HuH-7 (cell line): ENCODE measurements at places on chromosomes 3 and 15.
A peak's percentile ranks its signal among the peaks of the same experiment; 100 is the strongest.

- DNase-seq, result no peak
Observed at GRCh38 chr3:193814166-193814892, 221.3 kb downstream of the OPA1 start.

DNA sequence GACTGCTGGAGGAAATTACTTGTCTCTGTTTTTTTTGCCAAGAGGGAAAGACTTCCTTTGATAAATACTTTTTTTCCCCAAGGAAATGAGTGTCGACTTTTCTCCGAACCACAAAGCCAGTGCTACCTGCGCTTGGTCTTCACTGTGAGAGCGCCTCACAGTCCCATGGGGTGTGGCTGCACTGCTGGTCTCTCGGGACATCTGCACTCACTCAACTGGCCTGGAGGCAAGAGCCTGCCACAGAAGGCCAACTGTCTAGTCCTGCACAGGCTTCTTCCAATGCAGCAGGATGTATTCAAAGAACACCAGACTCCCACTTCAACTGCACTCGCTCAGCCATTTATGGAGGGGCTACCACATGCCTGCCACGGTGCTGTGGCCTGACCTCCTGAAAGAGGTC lies 40.6 kb upstream of the CGNL1 start:
- no peak for DNase-seq

GRCh38 chr3:115141033-115141757 lies 5.9 kb downstream of the ZBTB20 start:
- DNase-seq, result no peak

- peak; percentile 3 for DNase-seq
Observed at GRCh38 chr3:56042326-56042951, 425.8 kb downstream of the ERC2 start.

GRCh38 chr3:127808197-127808596 lies 14.1 kb downstream of the MGLL start:
- DNase-seq, result no peak

- DNase-seq, result no peak
Observed at GRCh38 chr15:82855286-82856100, 46.1 kb downstream of the WHAMM start.

DNA sequence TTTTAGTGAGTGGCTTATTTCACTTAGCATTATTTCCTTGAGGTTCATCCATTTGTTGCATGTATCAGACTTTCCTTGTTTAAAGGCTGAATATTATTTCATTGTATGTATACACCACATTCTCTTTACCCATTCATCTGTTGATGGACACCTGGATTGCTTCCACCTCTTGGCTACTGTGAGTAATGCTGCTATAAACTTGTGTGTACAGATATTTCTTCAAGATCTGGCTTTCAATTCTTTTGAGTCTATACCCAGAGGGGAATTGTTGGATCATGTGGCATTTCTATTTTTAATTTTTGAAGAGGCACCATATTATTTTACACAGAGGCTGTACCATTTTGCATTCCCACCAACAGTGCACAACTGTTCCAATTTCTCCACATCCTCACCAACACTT lies 313.5 kb downstream of the RPLP1 start:
- no peak for DNase-seq

DNA sequence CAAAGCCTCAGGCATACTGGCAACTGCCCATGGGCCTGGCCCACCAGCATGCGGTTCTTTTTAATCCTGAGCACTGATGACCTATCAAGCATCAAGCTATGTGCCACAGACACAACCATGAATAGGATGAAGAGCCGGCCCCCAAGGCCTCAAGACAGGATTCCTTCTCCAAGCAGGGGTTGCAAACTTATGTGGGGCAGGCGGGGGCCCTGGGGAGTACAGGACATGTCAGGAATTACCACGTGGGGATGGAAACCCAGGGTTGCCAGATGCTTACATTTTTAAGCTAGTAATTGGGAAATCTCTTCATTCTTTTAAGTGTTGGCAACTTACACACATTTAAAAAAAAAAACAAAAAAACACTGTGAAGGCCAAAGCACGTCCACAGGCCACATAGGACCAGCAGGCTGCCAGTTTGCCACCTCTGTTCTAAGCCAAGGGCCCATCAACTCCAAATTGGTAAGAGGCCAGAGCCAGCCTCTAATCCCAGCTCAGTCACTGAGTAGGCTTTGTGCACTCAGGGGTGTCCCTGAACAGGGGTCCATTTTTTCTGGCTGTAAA lies 32.8 kb downstream of the BDH1 start:
- no peak for DNase-seq

- no peak for DNase-seq
Observed at GRCh38 chr15:74403588-74403919, 30.2 kb downstream of the SEMA7A start.

DNA sequence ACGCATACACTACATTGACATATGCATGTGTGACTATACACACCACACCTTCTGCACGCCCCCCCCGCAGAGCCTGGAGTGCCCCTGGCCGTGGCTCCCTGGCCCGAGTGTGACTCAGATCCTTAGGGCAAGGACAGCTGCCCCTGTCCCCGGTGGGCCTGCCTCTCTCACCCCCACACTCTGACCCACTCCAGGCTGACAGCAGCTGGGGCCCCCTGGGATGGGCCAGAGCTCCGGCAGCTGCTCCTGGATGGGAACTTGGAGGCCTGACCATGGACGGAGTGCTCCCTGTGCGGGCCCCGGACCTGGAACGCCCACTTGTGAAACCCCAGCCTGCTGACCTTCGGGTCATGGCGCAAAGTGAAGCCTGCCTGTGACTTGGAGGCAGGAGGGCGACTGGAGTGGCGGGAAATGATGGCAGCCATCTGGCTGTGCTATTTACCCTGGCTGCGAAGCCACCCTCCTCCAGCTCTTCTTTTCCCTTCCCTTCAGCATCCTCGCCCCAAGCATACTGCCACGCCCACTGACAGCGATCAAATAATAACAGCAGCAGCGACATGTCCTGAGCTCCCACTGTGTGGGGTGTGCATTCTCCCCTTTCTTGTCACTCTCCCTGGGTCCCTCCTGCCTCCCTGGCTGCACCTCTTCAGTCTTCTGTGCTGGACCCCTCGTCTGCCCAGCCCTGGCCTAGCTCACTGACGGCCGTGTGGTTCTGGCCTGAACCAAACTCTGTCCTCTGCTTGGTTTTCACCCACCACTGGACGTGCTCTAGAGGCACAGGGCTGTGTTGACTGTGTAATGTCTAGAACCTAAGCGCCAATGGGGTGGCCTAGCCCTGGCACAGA lies 90.7 kb upstream of the MEF2A start:
- no peak for DNase-seq

GRCh38 chr3:147640781-147641180 lies 231.6 kb downstream of the ZIC1 start:
- no peak for DNase-seq

- no peak for DNase-seq
Observed at GRCh38 chr3:172061724-172062184, 22.4 kb downstream of the FNDC3B start.

DNA sequence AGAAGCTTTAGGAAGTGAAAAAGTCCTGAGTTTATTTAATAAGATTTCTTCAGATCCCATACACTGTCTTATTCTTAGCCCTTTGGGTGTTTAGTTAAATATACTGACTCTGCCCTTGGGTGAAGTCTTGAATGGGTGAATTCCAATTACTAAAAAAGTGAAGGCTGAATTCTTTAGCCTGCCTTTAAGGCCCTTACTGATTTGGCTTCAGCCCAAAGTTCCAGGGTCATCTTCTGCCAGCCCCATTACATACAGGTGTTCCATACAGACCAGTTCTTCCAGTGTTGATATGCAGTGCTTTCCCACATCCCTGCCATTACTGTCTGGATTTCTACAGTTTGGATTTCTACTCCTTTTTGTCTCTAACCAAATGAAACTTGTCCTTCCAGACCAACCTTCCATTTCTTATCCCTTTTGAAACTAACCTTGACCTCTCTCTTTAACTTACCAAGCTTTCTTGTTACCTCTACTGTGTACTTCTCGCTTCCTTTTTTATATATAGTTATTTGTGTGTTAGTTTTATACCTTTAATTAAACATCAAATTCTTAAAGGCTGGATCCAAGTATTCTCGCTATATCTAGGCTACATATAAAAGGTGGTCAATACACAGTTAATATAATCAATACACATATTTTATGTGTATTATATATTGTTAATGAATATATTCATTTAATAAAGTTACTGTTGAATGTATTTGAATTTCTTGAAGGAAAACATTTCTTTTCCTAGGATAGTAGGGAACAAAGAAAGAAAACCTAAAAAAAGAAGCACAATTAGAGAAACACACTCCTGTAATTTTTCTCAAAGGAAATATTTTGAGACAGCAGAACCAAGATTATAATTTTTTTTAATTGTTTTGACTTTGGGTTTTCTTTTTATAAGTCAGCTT lies 15.0 kb downstream of the MBNL1 start:
- DNase-seq, result no peak

DNA sequence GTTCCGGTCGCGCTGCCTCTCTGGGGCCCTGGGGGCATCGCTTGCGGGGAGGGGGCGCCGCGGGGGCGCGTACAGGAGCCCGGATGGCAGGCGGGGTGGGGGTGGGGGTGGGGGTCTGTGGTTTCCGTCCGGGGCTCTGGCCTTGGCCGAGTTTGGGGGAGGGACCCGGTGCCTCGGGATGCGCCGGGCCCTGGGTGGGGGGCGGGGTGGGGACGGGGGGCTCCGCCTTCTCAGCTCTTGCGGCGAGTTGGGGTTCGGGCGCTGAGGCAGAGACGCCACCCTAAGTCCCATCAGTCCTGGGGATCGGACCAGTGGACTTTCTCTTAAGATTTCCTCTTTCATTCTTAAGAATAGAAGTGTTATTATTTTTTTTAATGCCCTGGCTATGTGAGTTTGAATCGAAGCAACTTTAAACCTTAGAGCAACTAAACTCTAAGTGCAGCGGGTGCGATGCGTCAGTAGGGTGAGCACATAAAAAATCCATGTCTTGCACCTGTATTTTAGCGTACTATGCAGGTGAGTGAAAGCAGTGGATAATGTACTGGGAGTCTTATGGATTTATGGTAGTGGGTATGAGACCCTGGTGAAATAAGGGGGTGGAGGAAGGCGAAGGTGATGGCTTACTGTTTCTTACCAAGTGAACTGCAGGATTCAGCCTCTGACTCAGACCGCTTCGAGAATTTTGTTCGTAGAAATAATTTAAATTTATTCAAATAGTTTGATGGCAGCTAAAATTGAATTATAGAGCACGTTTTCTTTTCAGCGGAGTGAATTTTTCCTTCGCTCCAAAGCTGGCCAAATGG lies 762 bp downstream of the CTNNB1 start:
- peak; percentile 57 for DNase-seq

GRCh38 chr3:15154326-15154725 lies 51.7 kb upstream of the CAPN7 start:
- DNase-seq, result no peak

DNA sequence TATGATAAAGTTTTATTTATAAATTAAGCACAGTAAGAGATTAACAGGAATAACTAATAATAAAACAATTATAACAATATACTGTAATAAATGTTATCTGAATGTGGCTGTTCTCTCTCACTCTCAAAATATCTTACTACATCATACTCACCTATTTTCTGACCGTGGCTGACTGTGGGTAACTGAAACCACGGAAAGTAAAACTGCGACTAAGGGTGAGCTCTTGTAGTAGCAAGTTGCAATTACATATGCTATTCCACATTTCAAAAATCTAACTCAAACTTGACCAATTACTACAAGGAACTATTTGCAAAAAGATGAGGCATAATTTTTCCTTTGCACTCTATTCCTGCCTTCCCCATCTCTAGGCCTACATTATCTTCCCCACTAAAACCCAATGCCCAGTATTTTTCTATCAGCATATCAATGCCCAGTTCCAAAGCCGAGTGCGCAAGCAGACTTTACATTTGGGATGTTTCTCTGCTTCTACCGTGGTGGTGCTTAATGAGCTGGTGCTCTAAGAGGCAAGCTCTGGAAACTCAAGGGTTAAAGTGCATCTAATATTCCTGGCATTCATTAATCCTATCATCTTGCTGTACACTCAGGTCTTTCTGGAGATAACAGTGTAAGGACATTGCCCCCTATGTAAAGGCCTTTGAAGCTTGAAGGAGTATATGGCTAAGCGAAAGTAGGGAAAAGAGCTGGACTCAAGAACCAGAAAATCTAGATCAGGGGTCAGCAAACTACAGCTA lies 6.7 kb downstream of the PCYT1A start:
- DNase-seq, result no peak

DNA sequence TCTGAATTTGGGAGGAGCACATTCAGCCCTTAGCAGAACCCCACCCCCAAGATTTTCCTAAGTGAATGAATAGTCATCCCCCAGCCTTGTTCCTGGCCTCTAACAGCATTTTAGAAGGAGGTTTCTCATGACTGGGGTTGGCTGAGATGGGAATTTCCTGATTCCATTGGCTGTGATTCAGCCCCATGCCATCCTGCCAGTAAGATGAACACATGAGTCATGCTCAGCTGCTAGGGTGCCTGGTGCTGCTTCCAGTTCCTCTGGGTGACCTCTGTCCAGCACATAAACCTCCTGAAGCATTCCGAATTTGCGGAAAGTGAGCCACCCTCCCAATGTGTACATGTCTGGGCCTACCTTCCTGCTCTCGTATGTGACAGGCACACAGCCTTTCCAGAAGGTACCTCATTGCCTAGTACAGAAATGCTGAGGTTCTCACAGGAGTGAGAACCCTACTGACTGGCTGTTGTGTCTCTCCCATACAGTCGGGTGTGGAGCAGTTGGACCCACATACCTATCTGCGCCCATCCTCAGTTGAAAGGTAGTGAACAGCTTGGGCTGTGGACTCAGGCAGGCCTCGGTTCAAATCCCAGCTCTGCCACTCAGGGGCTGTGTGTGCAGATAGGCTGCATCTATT lies 91.7 kb downstream of the APBA2 start:
- no peak for DNase-seq
